ENCODE measurements at places on chromosomes 2 and 18.

GRCh38 chr18:45666520-45666919 is 51.2 kb downstream of the SLC14A2 start:
- DNase-seq, result no peak

- no peak for DNase-seq
Measured at GRCh38 chr2:24906466-24906865, 13.6 kb downstream of the ADCY3 start.

GRCh38 chr2:85933753-85934594 is 45.2 kb upstream of the ST3GAL5 start:
- peak; percentile 88 for DNase-seq

DNA sequence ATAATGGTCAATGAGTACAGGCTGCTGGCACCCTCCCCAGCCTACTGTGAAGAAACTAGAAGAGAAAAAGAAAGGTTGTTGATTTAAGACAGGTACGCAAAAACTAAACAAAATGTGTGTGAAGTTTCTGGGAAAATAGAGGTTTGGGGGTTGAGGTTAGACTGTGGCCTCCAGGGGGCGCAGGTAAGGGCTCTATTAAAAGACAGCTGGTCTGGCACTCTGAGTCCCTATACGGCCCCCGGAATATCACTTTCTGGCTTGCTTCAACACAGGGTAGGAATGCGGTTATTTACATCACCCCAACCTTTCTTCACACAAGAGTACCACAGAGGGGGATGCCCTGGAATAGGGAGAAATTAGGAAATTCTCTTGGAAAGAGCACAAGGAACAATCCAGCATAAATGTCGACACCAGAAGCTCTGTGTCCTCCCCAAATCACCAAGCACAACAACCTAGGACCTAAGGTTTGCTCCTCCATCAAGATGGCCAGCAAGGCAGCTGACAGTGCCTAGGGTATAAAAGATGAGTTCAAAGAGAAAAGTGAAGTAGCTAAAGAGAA is 480.8 kb upstream of the KLHL29 start:
- DNase-seq, result no peak

- DNase-seq, result no peak
Measured at GRCh38 chr2:96114903-96115581, 1.3 kb downstream of the ADRA2B start.

DNA sequence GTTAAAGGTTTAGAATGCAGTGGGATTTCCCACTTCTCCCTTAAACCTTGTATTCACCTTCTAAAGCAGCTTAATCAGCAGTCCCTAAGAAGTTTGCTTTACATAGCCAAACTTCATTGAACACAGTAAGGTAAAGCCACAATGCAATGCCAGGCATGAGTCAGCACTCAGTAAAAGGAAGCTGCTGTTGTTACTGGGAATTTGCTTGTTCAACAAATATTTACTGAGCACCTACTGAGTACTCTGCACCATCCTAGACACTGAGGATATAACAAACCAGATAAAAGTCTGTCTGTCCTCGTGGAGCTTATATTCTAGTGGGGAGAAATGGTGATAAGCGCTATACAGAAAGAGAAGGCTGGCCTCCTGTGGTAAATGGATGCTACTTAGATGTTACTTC is 162.7 kb downstream of the PKP4 start:
- DNase-seq, result peak; percentile 83

- DNase-seq, result no peak
Measured at GRCh38 chr2:50346629-50347357, 685.1 kb downstream of the NRXN1 start.

GRCh38 chr2:202337706-202338346 is 38.3 kb upstream of the BMPR2 start:
- DNase-seq, result no peak

DNA sequence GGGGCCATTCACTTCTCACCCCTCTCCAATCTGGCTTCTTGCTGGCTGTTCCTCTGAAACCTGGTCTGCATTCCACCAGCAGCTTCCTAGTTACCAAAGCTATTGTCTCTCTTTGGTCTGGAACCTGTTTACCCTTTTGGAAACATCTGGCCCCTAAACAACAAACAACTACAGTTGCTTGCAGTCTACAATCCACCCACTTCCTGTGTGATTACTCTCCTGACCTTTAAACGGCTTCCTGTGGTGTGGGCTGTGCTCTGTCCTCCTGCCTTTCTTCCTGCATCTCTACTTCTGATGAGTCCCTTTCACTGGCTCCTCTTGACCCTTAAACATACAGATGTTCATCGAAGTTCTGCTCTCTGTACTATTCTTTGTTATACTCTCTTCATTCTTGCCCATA is 303.8 kb downstream of the TDRD15 start:
- DNase-seq, result no peak

DNA sequence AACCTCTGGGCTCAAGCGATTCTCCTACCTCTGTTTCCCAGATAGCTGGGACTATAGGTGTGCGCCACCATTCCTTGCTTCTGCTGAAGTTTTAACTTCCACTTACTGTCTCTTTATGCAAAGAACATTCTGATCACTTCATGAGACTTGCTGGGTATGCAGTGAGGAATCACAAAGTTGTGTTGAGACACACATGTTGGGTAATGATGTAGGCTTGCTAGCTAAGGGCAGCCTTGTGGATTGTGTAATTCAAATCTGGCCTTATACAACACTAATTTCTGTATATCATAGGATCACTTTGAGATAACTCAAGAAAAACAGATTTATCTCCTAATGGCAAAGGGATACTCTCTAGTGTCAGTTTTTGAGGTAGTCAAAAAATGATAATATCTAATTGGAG is 24.2 kb downstream of the XRCC5 start:
- DNase-seq, result no peak

DNA sequence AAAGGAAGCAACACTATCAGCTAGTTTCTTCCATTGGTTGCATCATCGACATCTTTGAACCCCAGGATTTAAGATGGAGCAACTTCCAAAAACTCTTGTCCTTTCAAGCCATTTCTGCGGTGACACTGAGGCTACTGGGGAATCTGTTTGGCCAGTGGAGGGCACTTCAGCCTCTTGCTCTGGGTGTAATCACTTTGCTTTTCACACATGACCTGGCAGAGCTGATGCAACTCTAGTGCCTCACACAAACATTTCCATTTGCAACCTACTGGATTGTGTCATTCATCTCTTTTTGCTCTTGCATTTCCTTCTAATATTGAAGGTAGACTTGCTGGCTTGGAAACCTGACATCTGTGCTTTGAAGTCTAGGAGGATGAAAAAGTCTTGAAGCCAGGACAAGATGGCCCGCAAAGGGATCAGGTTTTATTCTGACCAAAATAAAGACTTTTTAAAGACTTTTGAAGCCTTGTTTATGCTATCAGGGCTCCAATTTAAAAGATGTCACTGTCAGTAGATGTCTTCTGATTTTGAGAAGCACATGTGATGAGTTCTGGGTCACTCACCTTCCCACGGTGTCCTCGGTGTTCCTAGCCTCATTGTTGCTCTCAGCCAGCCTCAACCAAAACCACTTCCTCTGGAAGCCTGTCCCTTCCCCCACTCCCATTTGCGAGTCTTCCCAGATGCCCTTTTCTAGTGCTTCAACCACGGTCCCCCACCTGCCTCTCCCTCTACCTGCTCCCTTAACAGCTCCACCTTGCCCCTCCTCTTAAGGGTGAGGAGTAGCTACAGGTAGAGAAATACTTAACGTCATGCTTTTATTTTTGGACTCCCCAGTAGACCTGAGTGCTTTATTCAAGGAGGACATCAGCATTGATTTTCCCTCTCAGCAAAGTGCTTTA is 69.7 kb upstream of the KCNE4 start:
- peak; percentile 70 for DNase-seq

- peak; percentile 13 for DNase-seq
Measured at GRCh38 chr2:102986826-102987490, 225.1 kb downstream of the TMEM182 start.

- DNase-seq, result no peak
Measured at GRCh38 chr2:39545957-39546356, 108.9 kb upstream of the MAP4K3 start.

DNA sequence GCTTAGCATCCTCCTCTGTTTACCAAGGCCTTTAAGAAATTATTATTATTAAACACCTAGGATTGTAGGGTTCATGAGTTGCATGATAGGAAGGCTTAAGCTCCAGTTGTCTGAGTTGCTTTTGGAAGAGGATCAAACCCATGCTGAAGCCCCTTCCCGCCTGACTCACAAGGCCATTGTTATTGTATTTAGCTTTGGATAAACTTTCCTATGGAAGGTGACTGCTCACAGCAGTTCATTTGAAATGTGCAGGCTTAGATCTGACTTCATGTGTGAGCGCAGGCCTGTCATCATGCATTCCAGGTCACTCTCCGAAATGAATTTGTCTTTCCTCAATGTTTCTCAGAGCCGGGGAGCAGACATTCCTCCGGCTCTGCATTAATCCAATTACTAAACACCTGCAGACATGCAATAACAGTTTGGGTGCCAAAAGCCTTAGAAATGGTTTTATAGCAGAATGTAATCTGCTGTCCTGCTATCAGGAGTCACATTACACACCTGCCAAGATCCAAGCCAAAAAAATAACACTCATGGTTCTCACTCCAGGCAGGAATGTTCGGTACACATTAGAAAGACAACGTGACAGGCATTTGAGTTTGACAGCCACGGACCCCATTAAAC is 119.9 kb downstream of the OSR1 start:
- DNase-seq, result no peak

DNA sequence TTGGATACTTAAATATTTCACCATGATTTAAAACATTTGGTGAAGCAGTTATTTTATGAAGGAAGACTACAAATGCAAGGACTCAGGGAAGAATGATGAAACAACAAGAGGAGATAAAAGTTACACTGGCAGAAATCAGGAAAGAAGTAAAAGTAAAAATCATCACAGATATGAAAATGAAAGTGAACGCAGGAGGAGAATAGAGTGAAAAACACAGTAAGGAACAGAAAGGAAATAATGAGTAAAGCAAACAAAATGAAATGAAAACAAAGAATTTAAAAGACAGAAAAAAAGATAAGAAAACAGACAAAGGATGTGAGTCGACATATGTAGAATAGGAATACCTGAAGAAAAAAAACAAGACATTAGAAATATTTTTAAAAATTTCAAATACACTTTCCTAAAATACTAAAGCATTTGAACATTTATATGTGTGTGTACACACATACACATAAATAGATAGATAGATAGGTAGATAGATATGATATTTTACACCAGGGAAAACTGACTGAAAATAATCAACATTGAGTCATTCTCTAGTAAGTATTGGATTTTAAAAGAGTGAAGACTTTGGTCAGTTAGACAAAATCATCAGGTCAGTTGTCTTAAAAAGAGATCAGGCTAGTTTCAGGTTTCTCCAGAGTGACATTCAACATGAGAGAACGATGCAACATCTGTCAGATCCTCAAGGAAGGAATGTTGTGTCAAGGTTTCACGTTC is 12.1 kb upstream of the KDSR start:
- DNase-seq, result peak; percentile 8

DNA sequence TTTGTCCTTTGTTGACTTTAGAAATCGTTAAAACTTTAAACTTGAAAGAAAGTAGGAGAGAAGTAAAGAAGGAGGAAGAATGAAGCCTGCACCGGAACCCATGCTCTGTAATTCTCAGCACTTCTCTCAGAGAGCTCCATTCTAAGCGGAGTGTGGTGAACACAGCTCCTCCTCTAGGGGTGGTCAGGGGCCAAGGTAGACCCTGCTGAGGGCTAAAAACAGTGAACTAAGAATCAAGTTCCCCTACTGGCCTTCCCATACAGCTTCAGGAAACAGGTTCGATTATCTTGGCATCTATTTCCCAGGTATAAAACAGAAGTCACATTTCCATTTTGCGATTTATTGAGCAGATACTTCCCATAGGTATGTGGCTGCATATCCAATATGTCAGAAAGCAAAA is 92.7 kb upstream of the ASAP2 start:
- DNase-seq, result no peak

- DNase-seq, result peak; percentile 89
Measured at GRCh38 chr2:30217644-30218337, 13.5 kb upstream of the LBH start.

GRCh38 chr2:240519396-240520129 is 38.2 kb downstream of the ANKMY1 start:
- no peak for DNase-seq

- DNase-seq, result no peak
Measured at GRCh38 chr18:79706006-79706405, 26.4 kb downstream of the CTDP1 start.

Measured in bronchial epithelial cell (primary cell).